Omental fat pad (tissue), 4 donors: ENCODE measurements at places on chromosomes 7 and 10. TPM values are rescaled to one million over a fixed set of nuclear protein-coding genes. Genes with fewer than 3 reads are reported as not detected.

Gene EIF5AL1
- total RNA-seq = 0.24 TPM

- no peak for DNase-seq
Observed at GRCh38 chr7:75039166-75039565, 34.4 kb downstream of the RCC1L start.

Gene RINT1
- total RNA-seq = 13.7 TPM

DNA sequence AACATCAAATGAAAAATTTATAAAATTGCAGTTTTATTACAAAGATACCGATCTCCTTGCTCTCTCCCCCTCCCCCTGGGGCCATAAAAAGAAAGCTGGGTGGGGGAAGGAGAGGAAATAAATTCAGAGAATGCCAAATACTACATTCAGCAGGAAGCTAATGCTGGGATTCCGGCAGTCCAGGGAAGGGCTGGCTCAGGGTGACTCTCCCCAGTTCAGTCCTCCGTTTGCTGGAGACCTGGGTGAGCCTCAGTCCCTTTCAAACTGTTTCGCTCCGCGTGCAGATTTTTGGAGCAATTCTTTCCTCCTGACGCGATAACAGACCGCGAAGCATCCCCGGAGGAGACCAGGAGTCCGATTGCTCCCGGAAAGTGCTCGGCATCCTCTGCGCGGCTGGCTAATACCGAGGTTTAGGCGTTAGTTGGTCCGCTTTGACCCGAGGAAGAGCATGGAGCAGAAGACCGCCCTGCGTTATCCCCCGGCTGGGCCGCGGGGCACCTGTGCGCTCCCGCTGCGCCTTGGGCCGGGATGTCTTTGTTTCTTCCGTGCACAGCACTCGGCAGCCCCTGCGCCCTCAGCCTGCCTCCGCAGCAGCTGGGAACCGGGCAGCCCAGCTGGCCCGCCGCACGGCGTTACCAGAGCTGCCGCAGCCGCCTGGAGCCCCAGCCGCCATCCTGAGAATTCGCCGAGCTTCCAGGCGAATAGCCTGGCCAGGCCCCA lies 3.9 kb upstream of the HOXA2 start:
- DNase-seq = no peak

- DNase-seq = no peak
Observed at GRCh38 chr10:17790651-17791050, 18.5 kb upstream of the MRC1 start.

- no peak for DNase-seq
Observed at GRCh38 chr10:64726466-64726865, 1205.3 kb downstream of the REEP3 start.
